ENCODE measurements at places on chromosomes 3 and 15.

- DNase-seq, result peak; percentile 73
Measured at GRCh38 chr3:125437631-125438435, 62.7 kb upstream of the ZNF148 start.

- no peak for DNase-seq
Measured at GRCh38 chr15:92393980-92394308, 263 bp downstream of the ST8SIA2 start.

- DNase-seq, result no peak
Measured at GRCh38 chr3:195554458-195554857, 11.3 kb upstream of the PPP1R2 start.

GRCh38 chr3:29532473-29532872 lies 251.6 kb downstream of the RBMS3 start:
- DNase-seq, result no peak

DNA sequence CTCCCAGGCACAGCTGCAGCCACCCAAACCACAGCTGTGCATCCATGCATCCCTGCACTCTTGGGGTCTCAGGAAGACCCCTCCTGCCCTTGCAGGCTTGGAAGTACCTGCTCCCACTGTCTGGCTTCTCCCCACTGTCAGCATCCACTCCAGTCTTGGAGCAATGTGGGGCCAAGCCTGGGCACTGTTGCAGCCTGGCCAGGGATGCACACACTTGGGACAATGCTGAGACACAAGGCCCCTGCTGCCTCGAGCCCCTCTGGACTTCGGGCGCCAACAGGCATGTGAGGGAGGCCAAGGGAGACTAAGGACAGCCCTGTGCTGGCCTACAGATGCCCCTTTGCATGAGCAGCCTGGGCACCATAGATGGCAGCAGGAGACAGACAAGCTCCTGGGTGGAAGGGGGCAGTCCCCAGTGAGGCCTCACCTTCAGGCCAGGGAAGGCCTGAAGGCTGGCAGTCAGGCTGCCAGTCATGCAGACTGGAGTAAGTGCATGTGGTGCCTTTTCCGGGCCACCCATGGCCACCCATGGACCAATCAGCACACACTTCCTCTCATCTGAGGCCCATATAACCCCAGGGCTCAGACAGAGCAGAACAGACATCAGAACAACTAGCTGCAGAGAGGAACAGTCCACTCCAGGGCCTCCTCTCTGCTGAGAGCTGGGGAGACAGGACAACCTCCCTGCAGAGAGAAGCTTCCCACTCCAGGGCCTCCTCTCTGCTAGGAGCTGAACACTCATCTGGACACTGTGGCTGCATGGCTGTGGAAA lies 219.0 kb downstream of the VGLL3 start:
- no peak for DNase-seq

- DNase-seq, result no peak
Measured at GRCh38 chr3:47414666-47415587, 34.1 kb downstream of the PTPN23 start.

- no peak for DNase-seq
Measured at GRCh38 chr3:65532215-65532614, 506.5 kb downstream of the MAGI1 start.

DNA sequence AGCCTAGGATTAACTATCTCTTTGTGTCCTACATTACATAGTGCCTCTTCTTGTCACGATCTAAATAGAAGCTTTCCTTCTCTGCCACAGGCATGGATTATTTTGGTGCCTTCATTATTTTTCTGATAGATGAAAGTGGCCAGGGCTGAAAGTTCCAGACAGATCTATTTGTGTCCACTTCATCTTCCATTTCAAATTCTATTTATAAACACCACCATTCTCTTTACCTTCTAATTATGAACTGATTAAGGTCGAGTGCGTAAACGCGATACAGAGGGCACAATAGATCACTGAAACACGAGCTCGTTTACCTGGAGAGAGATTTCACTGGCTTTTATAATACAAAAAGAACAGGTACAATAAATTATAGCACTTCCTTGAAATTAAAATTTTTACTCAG lies 105.0 kb downstream of the EDEM1 start:
- no peak for DNase-seq

DNA sequence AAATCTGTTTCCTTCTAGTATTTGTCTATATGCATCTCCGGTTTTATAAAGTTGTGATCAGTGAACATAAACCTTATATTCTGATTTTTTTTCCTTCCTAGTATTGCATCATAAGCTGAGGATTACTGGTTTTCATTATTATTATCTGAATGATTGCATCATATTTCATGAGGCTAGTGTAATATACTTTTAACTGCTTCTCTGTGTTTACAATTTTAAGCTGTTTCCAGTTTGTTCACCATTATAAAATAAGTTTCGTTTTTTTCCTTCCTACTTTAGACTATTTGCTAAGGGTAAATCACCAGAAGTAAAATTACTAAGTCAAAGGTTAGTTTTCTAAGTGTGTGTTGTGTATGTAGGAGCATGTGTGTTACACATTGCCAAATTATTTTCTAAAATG lies 20.2 kb downstream of the SEMA6D start:
- no peak for DNase-seq

DNA sequence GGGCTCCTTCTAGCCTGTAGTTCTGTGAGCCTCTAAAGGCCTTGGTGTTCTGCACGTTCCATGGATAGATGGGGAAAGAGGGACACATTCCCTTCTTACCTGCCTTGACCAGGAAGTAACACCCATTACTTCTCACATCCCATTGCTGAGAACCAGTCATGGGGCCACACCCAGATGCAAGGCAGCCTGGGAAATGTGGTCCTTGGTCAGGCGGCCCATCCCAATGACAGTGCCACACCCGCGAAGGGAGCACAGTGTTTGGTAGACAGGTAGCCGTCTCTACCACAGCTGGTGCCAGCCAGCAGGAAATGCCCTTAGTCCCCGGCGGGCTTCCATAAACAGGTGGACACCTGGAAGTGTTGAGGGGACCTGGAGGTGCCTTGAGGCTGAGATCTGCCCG lies 23.2 kb upstream of the LCTL start:
- DNase-seq, result no peak

GRCh38 chr3:47578691-47579632 lies at the start of gene CSPG5:
TSS of gene CSPG5 (minus strand) at chr3:47578865. CDS start at chr3:47578693, 172 bp downstream.
- no peak for DNase-seq

DNA sequence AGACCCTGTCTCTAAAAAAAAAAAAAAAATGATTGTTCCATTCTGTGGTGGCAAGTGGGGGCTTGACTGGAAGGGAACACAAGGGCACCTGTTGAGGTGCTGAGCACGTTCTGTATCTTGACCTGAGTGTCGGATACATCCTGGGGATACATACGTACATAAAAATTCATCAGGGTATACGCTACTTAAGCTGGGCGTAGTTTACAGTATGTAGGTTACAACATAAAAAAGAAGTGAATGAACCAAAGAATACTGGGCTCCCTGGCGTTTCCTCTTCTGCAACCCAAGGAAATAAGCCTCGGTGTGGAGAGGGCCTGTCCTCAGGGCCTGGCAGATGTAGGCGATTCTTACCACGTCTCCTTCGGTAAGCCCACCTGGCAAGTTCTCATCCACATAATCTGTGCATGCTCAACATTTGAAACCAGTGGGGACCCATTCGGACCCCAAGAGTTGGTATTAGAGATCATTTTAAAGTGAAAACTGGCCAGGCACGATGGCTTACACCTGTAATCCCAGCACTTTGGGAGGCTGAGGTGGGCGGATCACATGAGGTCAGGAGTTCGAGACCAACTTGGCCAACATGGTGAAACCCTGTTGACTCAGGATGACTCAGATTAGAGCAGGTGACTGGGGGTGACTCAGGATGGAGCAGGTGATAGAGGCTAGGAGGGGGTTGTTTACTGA lies 5.1 kb upstream of the MUC20 start:
- no peak for DNase-seq

GRCh38 chr3:145767909-145768308 lies 393.1 kb downstream of the PLOD2 start:
- DNase-seq, result peak; percentile 9

DNA sequence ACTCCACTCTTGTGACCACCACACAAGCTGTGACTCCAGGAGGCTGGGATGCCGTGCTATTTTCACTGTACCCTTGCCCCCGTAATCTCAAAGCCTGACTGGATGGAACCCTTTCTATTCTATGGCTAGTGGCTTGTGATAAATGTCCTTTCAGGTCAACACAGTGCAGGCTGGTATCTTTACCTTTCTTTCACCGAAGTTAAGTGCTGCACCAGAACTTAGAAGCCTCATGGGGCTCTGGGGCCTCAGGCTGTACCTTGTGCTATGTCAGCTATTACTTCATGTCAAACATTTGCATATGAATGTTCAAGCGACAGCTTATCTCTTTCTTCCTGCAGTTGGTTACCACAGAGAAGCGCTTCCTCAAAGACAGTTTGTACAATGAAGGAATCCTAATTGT lies 66.8 kb downstream of the RPL39L start:
- DNase-seq, result peak; percentile 72

DNA sequence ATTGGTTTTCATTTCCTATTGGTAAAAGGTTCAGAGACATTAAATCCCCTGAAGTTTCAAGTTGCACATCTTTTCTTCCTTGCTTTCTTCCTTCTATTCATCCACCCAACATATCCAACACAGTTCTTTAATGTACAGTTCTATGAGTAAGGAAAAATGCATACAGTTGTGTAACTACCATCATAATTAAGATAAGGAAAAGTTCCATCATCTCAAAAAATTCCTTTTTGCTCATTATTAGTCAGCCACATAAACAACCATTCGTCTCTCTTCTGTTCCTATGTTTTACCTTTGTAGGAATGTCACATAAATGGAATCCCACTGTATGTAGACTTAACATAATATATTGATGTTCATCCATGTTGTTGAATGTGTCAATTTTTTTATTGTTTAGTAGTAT lies 211.1 kb upstream of the ADAMTS9 start:
- no peak for DNase-seq

GRCh38 chr3:181292984-181293383 lies 303.4 kb upstream of the DNAJC19 start:
- DNase-seq, result no peak

GRCh38 chr15:98548139-98548971 lies 100.0 kb upstream of the IGF1R start:
- DNase-seq, result no peak

Measured in NAMALWA (cell line).